ENCODE measurements at places on chromosomes 4 and X.

DNA sequence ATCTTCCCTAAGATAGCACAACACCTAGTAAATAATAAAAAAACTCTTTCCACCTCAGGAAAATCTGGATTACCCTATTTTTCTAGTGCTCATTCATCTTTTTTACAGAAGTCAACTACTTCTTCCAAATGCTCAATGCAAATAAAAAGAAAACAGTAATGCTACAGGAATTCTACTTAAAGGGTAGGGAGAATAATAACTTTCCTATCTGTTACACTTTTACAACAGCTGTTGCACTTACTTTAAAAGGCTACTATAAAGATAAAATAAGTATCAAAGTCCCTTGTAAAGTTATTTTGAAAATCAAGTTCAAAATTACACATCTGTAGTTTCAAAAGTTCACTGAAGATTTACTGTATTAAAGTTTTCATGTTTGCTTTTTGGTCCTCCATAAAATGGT lies 37.6 kb downstream of the THOC2 start:
- no peak for DNase-seq

GRCh38 chr4:3392321-3392720 lies 49.4 kb upstream of the HGFAC start:
- DNase-seq = no peak

- DNase-seq = no peak
These were observed 987.7 kb upstream of the GRIA3 start for GRCh38 chrX:122196343-122196742.

GRCh38 chr4:13328591-13328990 lies 155.5 kb downstream of the RAB28 start:
- no peak for DNase-seq

- DNase-seq = no peak
These were observed 43.1 kb upstream of the MCF2 start for GRCh38 chrX:139751053-139751452.

All from anterior cingulate cortex (tissue), 58 donors.